CD4-positive, alpha-beta T cell treated with Interleukin-10 for 1 hour (primary cell): ENCODE measurements at places on chromosomes 5 and 9.

- DNase-seq, result no peak
These were observed at the start of gene PDE6A for GRCh38 chr5:149944666-149945065. PDE6A (minus strand) TSS chr5:149944793; CDS start chr5:149944673, 120 bp downstream.

DNA sequence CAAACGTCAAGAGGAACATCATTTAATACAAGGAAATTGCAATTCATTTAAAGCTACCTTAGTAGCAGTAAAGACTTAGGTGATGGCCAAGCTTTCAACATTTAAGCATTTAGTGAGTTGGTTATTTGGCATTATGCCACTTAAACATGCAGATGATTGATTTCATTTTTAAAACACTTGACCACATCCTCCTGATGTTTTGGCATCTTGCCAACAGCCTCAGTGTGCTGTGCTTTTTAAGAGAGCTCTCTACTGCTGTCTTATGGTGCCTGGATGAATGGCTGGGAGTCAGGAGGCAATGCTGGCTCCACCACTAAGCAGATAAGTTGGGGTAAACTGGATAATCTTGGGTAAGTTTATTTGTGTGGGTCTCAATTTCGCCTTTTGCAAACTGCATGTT lies 364.5 kb downstream of the MAN2A1 start:
- peak; percentile 87 for DNase-seq

- DNase-seq, result no peak
These were observed 30.8 kb downstream of the ZSWIM6 start for GRCh38 chr5:61362796-61363368.

DNA sequence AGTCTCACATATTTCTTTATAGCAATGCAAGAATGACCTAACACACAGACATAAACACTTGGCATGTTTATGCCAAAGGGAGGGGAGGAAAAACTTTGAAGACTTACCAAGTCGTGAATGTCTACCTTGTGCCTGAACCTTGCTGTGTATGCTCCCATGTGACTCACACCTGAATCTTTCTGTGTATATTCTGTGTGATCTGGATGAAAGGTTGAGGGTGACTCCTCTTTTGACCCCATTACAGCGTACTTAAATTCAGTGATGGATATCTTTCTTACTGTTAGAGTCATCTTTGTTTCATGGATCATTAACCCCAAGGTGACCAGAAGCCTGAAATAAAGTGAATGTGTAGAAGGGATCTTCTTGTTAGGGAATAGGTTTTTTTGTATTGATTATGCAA lies 52.9 kb upstream of the PTGER4 start:
- no peak for DNase-seq

GRCh38 chr9:129894120-129894823 lies 59.0 kb downstream of the USP20 start:
- peak; percentile 70 for DNase-seq

- DNase-seq, result no peak
These were observed 1.4 kb downstream of the PROP1 start for GRCh38 chr5:177994561-177995190.

DNA sequence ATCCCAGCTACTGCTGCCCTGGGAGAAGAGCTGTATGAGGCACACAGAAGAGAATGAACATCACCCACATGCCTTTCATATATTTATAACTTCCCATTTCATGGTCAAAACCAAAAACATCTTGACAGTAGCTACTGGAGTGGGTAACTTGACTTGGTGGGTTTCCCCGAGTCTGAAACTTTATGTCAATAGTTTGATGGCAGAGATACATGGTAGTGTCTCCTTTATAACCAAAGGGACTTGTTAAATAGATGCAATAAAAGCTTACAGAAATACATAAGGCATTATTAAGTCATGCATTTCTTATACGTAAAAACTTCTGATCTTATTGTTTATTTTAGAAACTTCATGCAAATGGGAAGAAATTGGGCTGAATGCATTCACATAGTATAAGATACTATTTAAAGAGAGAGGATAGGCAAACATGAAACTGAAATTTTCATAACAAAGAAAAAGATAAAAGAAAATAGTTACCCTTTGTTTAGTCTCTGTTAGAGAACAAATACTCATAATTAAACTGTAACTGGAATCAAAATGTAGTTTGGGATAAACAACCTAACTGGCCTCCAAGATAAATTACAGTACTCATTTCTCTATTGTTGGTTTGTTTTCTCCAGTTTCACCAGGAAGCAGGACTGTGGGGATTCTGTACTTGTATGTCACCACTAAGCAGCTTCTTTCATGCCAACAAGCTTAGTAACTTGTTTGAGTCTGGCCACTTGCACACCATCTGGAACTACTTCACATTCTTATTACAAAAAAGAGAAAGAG lies 459.3 kb upstream of the MEF2C start:
- DNase-seq, result no peak

DNA sequence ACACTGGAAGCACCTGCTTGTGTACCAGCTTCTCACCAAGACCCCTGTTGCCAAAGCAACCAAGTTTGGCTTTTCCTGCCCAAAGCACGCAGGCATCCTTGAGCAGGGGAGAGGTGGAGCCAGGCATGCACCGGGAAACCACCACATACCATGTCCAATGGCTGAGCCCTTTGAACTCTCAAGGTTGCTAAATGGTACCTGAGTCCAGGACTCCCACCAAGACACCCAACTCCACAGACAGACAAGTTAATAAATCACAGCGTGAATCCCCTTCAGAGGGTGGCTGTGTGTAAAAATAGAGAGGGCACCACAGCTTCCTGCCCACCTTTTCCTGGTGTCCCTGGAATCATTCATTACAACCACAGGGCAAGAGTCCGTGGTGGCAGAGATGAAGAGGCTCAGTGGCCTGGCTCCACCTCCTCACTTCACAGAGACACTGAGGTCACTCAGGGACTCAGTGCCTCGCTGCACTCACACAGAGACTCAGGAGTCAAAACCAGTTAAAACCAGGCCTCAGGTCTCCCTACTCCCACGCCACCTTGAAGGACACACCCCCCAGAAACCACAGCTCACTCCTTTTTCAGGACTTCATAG lies 143.7 kb downstream of the C5orf15 start:
- no peak for DNase-seq

GRCh38 chr9:93121316-93122241 lies 12.5 kb downstream of the NINJ1 start:
- no peak for DNase-seq
